ENCODE measurements at places on chromosomes 1 and 21. TPM values are rescaled to one million over a fixed set of nuclear protein-coding genes. Genes with fewer than 3 reads are reported as not detected.
A peak's percentile ranks its signal among the peaks of the same experiment; 100 is the strongest.

GRCh38 chr1:112618721-112619517 lies at the start of gene ST7L:
Gene ST7L (minus strand): TSS chr1:112619141. CDS start chr1:112619113, 28 bp downstream.
- peak within 1 kb of the TSS; percentile 99 for H3K4me3 ChIP-seq
- peaks cover 26% of the 10 kb centered on the region for H3K36me3 ChIP-seq
- H3K4me1 ChIP-seq: peaks cover 40% of the 10 kb centered on the region
- DNase-seq: peak; percentile 63

GRCh38 chr1:89635825-89636815 lies 3.2 kb downstream of the LRRC8C start:
- H3K27ac ChIP-seq: peak overlapping the region; percentile 88
- no peak for DNase-seq
- H3K4me1 ChIP-seq: peaks cover 65% of the 10 kb centered on the region
- no peaks in the 10 kb centered on the region for H3K27me3 ChIP-seq
- peaks cover 15% of the 10 kb centered on the region for H3K36me3 ChIP-seq
- H3K4me3 ChIP-seq: peak overlapping the region; percentile 60

DNA sequence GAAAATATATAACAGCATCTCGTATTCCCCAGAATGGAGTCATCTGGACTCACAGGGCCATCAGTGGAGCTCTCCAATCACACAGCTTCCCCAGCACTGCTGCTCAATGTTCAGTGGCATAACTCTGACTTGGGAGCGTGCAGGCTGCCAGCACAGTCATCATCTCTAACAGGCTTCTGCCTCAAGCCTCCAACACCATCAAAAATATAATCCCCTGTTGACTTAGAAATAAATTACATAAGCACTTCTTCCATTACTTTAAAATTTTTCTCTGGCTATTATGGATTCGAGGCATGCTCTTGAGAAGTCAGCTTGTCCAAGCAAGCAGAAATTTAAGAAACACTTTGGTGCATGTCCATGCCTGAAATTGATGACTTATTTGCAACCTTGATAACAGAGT lies 6.2 kb downstream of the DUSP23 start:
- H3K27me3 ChIP-seq: no peaks in the 10 kb centered on the region
- H3K4me1 ChIP-seq: no peaks in the 10 kb centered on the region
- no peak for DNase-seq
- no peaks in the 10 kb centered on the region for H3K36me3 ChIP-seq
- H3K4me3 ChIP-seq: no peak overlapping the region

- H3K36me3 ChIP-seq: no peaks in the 10 kb centered on the region
- no peaks in the 10 kb centered on the region for H3K27me3 ChIP-seq
- no peak for DNase-seq
- H3K4me3 ChIP-seq: no peak overlapping the region
These were observed 5.2 kb downstream of the NCF2 start for GRCh38 chr1:183585038-183585437.

Gene TRAF5
- 16.1 TPM for total RNA-seq

DNA sequence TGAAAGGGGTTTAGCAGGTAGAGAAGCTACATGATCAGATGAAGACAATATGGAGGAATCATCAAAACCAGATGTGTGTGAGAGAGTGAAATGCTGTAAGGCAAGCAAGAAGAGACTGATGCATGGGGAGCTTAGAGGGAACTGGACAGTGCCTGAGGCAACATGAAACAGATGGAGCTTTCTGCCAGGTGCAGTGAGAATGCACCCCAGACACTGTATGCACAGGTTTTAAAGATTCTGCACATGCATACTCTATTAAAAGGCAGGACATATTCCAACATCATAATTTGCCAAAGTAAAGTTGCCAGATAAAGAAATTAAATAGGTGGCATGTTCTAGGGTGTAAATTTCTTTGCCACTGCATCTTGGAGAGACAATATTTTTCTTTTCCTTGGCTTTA lies 200.1 kb downstream of the AMY1C start:
- no peaks in the 10 kb centered on the region for H3K36me3 ChIP-seq
- no peak for DNase-seq
- no peaks in the 10 kb centered on the region for H3K4me1 ChIP-seq
- no peak overlapping the region for H3K27ac ChIP-seq

Gene CCDC27
- total RNA-seq: not detected

Gene PRAMEF4
- not detected for total RNA-seq
